ENCODE measurements at places on chromosomes 3 and 15.

GRCh38 chr3:39130026-39130425, 22.5 kb downstream of the TTC21A start:
- DNase-seq = no peak

- DNase-seq = no peak
Measured at GRCh38 chr3:114108137-114108536, 51.6 kb downstream of the QTRT2 start.

GRCh38 chr3:63405882-63406281, 127.8 kb downstream of the SYNPR start:
- DNase-seq = no peak

- no peak for DNase-seq
Measured at GRCh38 chr3:69095636-69096035, 10.9 kb downstream of the ARL6IP5 start.

DNA sequence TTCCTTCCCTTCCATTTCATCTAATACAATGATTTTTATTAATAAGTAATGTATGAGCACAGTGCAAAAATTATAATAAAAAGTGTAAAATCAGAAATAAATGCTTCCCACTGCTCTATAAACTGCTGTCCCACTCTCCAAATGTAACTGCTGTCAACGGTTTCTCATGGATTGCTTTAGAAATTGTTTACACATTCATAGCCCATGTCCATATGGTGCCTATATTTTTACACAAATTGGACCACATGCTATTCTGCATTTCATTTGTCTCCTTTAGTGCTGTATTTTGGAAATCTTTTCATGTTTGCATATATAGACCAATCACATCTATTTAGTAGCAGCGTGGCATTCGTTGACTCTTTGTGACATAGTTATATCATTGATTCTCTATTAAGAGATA, 164.7 kb upstream of the SLCO3A1 start:
- no peak for DNase-seq

DNA sequence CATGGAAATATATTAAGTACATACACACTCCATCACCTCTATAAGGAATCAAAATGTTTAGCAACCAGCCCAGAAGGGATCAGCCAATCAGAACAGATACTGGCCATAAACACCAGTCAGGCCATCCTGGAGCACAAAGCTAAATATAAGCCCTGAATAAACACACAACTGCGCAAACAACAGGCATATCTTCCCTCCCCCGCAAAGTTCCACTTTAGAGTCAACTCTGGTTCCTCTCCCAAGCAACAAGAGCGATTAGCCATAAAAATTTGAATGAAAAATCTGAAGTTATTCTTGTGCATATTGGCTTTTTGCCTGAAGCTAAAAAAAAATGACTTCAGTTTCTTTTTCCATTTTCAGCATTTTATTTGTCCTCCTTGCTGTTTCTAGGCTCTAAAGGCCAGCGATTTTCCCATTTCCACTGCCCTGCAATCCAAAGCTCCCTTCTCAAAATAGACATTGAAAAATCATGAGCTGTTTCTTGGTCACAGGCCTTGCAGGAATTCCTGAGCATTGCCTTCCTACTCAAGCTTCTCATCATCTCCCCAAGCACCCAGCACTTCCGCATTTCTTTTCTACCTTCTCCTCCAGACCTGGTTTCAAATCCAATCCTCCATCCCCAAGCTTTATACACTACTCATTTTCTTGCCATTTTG, 247.9 kb downstream of the ZMAT3 start:
- peak; percentile 20 for DNase-seq

- DNase-seq = no peak
Measured at GRCh38 chr3:44223299-44223698, 18.4 kb upstream of the TOPAZ1 start.

- DNase-seq = no peak
Measured at GRCh38 chr3:169578381-169579024, 85.0 kb downstream of the MECOM start.

DNA sequence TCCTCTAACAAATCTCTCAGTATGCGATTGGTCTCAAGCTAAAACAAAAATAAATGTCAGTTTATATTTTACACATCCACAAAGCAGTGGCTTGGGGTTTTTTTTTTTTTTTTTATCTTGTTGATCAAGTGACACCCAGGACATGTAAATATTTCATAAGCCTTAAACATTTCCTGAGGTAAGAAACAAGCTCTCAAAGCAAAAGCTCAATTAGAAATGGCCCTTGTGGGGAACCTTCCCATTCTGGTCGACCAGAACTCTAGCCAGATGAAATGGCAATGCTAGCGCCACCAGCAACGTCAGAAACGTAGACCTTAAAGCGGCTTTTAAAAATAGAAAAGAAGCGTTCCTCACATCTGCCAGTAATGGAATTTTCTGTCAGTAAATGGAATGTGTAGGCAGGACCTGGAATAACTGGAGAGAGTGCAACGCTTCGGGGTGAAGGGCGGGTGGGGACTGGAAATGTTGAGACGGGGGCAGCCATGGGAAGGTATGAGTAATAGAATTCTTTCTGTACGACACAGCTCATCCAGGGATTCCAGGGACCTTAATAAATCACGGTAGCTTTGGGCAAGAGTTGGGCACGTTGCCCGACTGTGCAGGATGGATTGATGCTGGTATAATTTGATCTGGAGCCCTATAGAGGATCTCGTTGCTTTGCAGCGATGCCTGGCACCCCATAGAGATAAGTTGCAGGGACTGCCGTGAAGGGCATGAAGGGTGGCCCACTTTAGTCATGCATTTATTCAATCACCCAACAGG, 44.4 kb downstream of the BTD start:
- peak; percentile 9 for DNase-seq

- DNase-seq = no peak
Measured at GRCh38 chr15:47411733-47412132, 305.6 kb upstream of the SEMA6D start.

DNA sequence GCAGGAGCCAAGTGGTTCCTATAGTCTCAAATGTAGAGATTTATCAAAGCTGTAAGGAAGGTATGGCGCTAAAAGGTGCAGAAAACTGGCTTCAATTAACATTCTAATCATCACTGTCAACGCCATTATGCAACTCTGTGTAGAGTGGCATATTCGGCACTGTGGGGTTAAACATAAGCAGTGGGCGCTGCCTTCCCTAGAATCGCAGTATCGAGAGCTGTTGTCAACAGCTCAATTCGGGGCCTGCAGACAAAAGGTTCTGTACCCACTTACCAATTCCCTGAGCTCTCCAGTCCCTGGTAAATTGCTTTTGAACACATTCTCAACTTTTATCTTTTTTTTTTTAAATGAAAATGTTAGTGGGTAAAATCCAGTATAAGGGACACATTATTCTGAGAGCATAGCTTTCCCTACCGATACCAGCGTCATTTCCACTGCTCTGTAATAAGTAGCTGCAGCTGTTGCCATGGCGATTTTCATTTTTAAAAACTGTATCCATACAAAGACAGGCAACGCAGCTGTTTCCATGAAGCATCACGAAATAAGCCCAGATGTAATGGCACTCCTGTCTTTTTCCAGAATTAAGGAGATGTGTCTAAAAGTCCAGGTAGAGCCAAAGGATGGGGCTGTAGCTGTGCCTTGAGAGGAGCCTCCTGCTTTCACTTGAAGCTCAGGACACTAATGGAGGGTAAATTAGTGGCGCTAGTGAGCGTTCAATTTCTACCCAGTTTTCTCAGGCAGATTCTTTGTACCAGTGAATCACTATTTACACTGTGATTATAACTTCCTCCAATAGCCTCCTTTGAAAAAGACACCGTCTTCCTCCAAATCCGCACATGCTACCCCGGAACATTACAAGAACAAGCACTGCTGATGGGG, 250.3 kb downstream of the SLC9A9 start:
- DNase-seq = no peak

DNA sequence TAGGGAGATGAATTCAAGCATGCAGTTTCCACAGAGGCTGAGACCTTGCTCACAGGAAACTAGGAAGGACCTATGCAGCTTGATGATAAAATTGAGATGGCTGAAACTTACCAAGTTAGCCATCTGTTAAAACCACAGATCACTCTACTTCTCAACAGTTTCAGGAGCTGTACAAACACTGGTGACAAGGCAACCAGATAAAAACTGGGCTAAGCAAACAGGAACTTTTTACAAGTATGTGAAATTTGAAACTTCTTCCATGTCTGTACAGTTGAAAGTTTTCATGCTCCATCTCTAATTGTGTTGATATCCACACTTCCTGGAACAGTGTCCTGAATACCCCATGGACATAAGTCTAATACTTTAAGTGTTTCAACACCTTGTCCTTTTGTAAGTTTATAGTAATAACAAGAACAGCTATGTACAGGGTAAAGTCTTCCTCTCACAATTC, 78.2 kb downstream of the FAIM start:
- peak; percentile 21 for DNase-seq

DNA sequence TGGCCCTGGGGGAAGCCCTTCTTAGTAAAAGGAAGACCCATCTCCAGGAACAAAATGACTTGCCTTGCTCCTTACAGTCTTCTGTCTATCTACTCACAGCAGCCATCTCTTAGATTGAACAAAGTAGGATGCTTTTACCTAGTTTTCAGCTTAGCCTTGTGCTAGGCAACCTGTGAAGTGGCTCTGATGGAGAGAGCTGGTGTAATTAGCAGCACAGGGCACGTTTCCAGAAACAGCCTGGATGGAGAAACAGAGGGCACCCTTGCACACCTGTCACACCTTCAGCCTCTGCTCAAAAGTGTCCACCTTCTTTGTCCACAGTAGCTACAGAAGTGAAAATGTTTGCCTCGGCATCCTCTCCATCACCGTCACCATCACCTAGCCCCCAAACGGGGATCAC, 292.9 kb downstream of the RORA start:
- DNase-seq = no peak

- DNase-seq = no peak
Measured at GRCh38 chr3:132709761-132710160, 12.4 kb downstream of the NPHP3 start.

DNA sequence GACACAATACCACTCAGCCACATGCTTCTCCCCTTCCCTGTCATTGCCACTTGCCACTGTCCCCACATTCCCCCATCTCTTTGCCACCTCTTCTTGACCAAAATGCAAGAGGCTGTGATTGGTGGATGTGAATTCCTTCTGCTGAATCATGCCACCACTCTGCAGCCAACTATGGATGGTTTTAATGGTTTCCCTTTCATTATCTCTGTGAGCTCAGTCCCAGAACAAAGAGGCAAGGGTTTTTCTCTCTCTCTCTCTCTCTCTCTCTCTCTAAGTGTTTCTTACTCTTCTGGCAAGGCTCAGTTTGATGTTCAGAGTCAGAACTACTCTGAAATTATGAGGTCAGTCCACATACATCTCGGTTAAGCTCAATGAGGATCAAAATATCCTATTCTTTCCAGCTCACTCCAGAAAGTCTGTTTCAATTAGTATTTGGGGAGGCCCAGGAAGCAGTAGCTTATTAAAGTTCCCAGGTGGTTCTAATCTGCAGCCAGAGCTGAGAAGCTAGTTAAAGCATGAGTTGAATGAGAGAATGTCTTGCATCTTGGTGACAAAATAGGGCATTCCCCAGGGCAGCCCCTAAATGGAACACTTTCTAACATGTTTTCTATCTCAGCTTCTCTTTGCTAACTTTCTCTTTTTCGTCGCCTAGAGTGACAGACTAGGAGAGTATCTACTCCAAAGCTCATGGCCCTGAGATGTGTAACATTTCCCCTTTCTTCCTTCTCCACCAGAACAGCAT, 8.5 kb upstream of the ILDR1 start:
- no peak for DNase-seq

GRCh38 chr3:31240466-31240865, 292.3 kb upstream of the STT3B start:
- DNase-seq = no peak

- DNase-seq = no peak
Measured at GRCh38 chr3:143753456-143753855, 94.8 kb downstream of the SLC9A9 start.

Measured in renal pelvis (tissue), 12 donors.